ENCODE measurements at places on chromosomes 6 and 20.

DNA sequence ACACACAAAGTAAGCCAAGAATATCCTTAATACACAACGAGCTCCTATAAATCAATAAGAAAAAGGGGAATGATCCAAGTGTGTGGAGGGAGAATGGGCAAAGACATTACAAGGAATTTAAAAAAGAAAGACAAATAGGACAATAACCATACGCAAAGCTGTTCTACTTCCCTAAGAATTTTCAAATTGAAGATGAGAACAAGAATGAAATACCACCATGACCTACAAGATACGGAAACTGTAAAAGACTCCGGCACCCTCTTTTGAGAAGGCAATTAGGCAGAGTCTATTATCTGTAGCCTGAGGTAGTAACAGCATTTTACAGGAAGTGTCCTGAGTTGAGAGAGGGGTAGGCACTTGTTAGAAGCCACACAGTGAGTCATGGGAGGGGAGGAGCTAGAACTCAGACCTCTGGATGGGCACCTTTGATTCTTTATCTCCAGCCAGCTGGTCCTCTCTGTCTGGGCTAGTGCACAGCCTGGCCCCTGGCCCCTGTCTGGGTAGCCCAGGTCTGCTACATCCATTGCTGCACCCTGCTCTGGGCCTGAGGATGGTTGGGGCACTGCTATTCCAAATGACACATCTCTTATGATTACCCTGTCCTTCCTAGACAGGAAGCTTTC is 15.3 kb downstream of the RSPO4 start:
- DNase-seq = no peak

GRCh38 chr6:14550822-14551221 is 433.2 kb downstream of the CD83 start:
- no peak for DNase-seq

DNA sequence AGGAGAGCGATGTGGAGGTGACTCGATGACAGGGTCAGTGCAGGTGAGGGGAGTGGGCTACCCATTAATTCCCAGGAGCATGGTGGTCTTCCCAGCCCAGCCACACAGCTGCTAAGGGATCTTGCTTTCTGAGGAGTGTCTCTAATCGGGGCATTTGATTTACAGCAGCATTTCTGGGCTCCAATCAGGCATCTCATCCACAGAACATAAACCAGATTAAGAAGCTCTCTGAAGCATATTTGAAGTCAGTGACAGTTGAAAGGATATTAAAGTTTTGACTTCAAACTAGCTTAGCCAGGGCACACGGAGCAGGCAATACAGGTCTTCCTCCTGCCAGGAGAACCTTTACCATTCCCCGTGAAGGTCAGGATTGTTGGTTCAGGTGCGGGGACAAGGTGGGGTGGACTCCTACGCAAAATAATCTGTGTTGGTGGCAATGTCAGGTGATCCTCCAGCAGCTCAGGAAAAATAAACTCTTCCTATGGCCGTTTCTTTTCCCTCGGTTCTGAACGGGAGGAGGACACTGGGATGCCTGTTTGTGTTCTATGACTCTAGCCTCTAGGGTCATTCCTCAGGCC is 39.9 kb upstream of the ZNF831 start:
- no peak for DNase-seq

GRCh38 chr20:6058684-6059295 is 4.9 kb upstream of the LRRN4 start:
- DNase-seq = no peak
